AG10803 (cell line): ENCODE measurements at places on chromosomes 6 and 20.

DNA sequence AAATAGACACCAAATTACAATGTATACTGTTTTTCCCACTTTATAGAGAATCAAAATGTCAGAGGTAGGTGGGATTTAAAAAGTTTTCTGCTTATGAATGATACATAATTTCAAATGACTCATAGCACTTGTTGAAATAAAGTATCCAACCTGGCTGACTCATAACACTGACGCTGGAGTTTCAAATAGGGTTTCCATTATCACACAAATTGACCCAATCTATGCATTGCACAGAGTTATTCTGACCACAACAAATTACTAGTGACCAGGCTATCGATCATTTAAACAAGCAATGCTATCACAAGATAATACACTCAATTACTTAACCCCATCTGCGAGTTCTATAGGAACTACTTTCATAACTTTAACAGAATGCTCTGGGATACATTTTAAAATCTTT, 31.9 kb upstream of the PRELID3B start:
- no peak for DNase-seq

- peak; percentile 61 for DNase-seq
Observed at GRCh38 chr20:25065625-25066338, 7.8 kb upstream of the ACSS1 start.

GRCh38 chr6:126127659-126128058, 141.3 kb downstream of the TRMT11 start:
- no peak for DNase-seq

DNA sequence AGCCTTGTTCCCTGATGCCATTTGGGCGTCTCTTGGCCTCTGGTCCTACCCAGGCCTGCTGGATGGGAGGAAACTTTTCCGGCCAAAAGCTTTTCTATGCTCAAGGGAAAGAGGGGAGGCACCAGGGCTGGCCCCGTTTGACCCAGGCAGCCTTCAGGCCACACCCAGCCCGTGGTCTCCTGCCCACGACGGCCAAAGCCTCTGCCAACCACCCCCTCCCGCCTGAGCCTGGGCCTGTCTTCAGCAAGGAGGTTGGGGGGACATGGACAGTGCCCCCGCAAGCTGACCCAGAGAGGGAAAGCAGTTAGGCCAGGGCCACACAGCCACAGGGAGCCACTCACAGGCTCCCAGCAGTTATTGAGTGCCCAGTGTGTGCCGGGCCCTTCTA, 49.5 kb downstream of the SRC start:
- DNase-seq = no peak

DNA sequence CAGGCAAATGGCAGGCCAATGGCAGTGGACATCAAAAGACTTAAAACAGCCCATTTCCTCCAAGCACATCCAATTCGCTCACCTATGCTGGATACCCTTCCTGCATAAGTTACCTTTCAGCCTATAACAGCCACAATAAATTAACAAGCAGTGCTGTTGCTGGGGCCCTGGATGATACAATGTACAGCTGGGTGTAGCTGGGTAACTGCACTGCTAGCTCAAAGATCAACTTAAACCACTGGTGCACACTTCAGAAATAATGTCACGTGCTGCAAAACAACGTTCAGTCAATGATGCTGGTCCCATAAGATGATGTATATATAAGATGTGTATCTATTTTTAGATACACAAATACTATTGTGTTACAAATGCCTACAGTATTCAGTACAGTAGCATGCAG, 13.6 kb downstream of the IL20RA start:
- DNase-seq = no peak

- DNase-seq = no peak
Observed at GRCh38 chr6:163209005-163209404, 205.5 kb upstream of the QKI start.

DNA sequence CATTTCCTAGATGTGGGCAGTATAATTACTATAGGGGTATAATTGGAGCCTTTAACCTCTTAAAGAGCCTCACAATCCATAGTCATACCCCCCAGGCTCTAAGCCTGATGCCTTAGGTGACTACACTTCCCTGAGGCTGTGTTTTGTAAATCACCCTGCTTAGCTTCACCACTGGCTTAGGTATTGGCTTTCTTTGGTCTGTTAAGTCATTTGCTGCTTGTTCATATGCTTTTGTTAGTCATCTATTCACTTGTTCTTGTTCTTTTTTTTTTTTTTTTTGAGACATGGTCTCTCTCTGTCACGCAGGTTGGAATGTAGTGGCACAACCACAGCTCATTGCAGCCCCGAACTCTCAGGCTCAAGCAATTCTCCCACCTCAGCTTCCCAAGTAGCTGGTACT, 26.7 kb downstream of the KAT14 start:
- peak; percentile 5 for DNase-seq

DNA sequence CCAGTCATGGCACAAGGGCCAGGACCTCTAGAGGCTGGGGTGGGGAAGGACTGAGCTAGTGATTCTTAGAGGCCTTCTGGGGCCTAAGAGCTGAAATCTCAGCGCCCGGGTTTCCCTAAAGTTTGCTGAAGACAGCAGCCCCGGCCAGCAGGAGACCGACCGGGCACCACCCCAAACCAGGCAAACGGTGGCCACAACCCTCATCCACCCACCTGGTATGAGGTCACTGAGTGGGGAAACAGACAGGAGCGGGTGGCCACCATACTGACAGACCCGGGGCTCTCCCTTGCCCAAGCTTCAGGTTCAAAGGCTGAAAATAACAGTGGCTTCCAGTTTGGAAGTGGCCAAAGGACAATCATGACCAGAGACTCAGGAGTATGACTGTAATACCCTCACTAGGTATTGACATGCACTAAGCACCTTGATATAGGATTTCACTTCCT, 35.0 kb upstream of the ID1 start:
- no peak for DNase-seq

GRCh38 chr6:2557181-2557720, 193.5 kb downstream of the MYLK4 start:
- DNase-seq = no peak

GRCh38 chr6:95280686-95281273, 296.6 kb upstream of the MANEA start:
- no peak for DNase-seq

GRCh38 chr6:169933839-169934698, 182.6 kb downstream of the ERMARD start:
- peak; percentile 42 for DNase-seq

DNA sequence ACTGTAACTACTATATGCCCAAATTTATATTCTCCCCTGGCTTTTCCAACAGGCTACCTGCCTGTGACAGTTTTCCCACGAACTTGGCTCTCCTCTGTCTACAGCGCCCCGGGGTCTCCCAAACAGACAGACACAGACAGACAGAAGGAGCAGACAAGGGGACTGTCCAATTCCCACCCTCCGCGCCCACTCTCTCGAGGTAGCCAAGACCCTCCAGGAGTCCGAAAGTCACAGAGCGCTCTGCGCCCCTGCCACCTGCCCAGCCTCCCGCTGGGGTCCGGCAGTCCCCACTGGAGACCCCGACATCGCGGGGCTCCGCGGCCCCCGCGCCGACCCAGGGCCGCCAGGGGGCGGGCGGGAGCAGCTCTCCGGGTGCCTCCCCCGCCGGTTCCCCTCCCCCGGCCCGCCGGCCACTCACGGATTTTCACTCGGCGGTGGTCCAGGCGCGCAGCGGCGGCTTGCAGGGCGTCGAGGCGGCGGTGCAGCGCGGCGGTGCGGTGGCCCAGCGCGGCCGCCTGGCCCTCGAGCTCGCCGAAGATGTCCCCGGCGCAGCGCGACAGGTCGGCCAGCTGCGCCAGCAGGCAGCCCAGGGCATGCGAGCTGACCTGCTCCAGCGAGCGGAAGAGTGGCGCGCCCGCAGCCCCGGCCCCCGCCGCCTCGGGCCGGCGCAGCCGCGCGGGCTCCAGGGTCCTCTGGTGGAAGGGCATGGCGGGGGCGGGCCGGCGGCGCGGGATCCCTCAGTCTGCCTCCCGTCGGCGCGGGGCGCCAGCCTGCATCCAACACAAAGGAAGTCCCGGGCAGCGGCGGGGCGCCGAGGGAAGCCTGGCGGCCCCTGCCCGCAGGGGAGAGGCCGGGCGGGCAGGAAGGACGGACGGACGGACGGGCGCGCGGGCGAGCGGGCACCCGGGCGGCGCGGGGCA, 81.3 kb upstream of the CCDC28A start:
- peak; percentile 53 for DNase-seq

DNA sequence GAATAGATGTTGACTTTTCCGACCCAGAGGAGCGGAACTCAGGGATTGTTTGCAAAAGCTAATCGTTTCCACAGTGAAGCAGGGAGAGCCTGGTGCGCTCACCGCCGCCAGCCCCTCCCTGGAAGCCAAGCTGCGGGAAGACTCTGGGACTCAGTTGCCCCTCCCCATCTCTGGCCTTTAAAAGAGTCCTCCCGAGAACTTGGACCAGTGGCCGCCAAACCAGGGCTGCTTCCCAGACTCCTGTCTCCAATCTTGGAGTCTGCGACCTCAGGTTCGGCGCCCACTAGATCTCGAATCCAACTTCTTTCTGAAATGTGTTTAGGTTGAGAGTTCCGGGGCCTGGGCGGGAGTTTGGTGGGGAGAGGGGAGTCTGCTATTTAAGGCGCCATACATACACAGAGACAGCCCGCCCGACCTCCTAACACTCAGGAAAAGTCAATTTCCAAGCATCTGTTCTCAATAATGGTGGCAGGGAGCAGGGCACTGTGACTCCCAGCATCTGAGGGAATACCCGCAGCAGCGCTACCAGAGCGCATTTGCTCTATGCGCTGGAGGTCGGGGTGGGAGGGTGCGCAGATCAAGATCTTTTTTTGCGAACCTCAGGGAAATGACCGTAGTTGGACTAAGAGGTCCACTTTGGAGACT, 800 bp upstream of the GRIK2 start:
- DNase-seq = no peak

DNA sequence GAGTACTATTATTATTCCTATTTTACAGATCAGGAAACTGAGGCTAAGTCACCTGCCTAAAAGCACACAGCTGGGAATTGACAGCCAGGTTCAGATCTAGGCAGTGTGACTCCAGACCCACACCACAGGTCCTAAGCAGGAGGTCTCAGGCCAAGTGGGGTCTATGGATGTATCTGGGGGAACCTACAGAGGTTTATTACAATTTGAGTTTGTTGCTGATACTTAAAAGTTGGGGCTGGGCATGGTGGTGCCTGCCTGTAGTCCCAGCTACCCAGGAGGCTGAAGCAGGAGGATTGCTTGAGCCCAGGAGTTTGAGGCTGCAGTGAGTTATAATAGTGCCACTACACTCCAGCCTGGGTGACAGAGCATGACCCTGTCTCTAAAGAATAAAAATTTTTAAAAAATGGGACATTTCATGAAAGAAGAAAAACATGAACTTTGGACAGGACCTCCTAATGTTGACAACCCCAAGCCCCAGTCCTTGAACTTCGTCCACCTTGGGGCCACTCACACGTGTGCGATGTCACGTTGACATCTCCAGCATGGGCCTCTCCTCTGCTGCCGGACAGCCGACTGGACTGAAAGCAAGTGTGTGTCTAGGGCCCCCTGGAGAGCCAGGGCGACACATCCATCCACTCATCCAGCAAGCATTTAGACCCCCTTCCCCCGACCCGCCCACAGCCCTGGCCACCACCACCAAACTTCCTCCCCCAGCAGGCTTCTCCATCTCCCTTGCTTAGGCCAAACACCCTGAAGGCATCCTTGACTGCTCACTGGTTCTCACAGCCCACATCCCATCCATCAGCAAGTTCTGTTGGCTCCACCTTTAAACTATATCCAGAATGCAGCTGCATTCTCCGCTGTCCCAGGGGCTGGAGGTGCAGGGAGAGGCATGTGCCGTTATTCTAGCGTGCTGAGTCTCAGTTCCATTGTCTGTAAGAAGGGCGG, 40.0 kb downstream of the NOL4L start:
- DNase-seq = no peak

DNA sequence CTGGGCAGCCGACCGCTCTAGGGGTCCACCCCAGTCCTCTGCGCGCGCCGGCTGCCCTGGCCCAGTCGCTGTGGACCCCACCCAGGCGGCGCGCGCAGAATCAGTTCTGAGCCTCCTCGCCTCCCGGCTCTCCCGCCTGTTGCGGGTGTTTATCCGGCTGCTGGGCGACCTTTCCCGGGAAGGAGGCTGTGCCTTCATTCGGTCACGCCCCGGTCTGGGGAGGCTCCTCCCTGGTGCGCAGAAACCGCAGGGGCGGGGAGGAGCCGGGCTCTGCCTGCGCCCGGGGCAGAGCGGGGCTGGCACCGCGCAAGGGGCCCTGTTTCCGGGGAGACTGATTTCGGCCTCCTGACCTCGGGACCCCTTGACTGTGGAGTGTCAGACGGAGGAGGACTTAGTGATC, 80.8 kb upstream of the EYS start:
- DNase-seq = no peak

DNA sequence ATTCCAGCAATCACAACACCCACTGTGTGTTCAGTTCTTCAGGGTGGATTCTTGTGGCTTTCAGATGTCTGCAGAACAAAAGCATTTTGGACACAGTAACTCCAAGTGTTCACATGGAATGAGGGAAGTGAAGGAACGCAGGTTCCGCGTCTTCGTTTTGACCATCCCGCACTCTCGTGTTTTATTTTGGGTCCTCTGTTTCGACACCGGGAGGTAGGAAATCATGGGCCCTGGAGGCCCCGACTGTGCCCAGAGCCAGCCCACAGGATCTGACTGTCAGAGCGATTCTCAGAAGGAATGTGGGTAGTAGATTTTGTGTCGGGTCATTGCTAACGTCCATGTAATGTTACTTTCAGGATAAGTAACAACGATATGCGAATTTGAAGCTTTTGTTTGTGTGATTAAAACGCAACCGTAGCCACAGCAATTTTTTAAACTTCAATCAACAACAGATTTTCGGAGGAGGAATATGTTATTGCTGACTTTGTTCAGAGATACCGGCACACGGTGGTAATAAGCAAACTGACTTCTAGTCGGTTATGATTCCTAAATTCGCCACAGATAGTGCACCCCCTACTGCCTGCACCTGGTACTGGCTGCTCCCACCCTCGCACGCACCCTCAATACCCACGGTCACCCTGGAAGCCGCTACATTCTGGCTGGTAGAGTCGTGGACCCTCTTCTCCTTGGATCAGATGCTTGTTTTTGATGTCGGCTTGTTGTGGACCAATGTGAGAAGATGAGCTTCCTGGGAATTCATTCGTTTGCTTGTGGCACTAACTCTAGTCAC, 10.5 kb downstream of the NPEPL1 start:
- DNase-seq = no peak

DNA sequence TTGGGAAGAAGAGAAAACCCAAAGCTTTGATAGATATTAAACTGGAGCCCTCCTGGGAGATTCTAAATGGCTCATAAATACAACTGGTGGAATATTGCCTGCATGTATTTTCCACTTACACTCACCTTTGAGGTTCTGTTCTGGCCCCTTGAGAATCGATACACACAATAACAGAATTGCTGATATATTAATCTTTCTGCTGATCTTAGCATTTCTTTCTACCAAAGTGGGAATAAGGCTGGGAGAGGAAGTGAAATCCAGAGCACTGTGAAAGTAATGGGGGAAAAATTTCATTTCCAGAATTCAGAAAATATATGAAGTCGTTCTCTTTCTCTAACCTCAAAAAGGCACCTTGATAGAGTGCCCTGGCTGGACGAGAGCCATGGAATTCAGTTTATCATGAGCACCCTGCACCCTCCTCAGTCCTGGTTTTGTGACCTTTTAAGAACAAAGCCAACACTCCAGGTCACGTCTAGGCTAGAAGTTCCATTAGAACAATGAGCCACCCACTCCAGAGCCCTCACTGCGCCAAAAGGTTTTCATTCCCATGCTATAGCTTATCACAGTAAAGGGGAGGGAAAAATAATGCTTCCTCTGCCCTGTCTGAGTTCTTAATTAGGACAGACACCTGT, 244.5 kb downstream of the CD83 start:
- DNase-seq = no peak

GRCh38 chr6:126821706-126822105, 296.8 kb upstream of the RSPO3 start:
- no peak for DNase-seq
